ENCODE measurements at places on chromosomes 3 and 15.

DNA sequence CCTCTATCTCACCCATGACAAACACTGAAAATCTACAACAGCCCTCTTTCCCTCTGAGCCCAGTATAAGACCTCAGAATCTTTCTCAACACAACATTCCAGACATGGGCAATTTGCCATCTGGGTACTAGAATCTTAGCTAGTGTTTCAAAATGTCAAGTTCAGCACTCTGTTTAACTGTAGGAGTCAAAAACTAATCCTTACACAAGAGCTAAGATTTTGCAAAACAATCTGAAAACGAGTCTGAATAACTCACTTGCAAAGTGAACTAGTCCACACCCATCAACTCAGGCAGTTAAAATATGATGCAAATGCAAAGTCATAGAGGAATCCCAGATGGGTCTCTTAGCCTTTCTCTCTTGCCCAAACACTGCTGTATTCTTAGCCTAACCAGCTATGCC lies 67.8 kb downstream of the GPR176 start:
- DNase-seq: no peak

- no peak for DNase-seq
These were observed 427.6 kb upstream of the SEMA6D start for GRCh38 chr15:47289656-47290055.

- DNase-seq: no peak
These were observed 92.5 kb upstream of the SKOR1 start for GRCh38 chr15:67732671-67733374.

DNA sequence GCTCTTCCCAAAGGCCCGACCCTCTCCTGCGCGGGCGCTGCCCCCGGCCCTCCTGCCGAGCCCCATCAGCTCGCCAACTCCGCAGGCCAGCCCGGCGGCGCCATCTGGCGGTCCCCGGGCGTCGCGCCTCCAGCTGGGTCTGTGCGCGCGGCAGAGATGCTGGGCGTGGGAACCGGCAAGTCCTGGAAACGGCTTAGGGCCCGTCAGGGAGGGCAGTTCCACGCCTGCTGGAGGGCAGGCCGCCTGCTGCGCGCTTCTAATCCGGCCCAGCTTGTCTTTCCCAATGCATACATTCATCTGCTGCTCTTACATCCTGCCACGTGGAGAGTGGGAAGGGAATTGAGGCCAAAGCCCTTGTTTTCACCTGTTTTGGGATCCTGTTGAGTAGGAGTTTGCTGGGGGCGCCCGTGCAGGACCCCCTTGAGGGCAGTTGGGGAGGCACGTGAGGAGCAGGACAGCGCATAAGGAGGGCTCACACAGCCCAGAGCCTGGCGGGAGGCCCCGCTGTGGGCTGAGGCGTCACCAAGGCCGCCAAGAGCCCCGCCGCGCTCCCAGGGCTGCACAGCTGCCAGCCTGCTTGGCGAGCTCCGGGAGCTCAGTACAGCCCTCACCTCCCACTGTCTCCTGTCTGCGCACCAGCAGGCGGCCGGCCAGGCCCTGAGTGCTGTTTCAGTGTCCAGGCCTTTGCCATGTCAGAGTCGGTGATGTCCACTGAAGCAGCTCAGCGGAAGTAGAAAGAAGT lies 165.6 kb downstream of the NSMCE3 start:
- DNase-seq: no peak

DNA sequence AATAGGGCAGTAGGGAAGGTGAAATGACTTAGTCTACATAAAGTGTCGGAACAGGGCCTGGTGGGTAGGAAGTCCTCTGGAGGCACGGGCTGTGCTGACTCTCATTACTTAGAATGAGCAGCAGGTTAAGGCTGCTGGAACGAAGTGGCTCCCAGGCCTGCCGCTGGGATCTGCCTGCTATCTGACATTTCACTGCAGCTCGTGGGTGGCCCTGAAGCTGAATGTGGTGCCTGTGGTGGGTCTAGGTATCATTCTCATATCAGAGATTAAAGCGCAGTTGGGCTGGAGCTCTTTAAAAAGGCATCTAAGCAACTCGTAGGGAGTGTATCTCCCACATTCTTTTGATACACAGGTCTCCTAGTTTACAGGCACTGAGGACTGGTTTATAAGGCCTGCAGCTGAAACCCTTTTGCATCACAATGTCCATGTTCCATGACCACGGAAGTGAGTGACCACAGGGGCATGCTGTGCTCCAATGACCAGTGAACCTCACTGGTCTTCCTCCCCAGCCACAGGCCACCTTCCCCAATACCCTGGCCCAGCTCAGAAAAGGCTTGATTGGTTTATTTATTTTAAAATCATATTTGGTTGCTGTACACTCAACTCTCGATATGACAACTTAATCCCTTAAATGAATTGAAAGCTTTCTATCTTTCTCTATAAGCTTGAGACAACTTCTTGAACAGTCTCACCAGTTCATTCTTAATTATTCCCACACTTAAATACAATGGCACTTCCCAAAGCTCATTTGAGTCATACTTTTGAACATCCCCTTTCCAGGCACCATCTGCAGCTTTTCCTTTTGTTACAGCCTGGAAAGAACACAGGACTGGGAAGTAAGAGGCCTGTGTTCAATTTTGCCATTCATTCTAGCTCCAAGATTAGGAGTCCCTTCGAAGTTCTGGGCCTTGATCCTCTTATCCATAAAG lies 19.0 kb downstream of the ADAMTS9 start:
- DNase-seq: no peak

DNA sequence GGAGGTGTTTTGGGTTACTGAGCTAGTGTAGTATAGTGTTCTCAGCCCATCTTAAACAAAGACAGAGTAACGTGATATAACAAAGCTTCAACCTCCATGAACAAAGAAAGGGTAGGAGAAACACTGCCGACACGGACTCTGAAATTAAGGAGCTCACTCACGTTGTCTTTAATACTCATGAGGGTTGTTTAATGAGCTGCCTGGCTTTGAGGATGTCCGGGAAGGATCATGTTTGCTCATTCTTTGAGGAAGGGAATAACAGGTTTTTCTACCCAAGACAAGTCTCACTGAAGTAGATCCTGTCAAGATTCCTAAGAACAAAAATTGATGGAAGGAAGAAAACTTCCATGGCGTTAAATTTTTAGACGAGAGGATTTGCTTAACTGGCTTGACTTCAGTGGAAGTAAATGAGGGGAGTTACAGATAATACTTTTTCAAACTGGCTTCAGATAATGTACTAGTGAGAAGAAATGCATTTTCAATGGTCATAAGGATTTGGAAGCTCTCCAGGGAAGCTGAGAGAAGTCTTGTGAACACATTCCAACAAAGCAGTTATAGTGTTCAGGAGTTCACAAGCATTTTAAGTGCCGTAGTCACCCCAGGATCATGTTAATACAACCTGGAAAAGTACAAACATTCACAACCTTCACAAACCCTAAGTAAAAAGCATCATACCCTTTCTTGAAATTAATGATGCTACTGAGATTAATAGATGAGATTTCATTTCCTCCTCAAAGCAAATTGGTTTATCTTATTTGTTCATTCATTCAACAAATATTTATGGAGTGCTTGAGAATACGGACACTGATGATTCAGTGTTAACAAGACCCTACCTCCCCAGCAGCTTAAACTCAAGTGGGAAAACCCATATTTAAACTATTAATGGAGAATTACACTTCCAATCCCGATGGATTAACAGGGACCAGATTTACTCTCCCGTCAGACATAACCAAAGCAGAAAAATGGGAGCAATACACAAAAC lies 101.5 kb downstream of the SHQ1 start:
- no peak for DNase-seq

DNA sequence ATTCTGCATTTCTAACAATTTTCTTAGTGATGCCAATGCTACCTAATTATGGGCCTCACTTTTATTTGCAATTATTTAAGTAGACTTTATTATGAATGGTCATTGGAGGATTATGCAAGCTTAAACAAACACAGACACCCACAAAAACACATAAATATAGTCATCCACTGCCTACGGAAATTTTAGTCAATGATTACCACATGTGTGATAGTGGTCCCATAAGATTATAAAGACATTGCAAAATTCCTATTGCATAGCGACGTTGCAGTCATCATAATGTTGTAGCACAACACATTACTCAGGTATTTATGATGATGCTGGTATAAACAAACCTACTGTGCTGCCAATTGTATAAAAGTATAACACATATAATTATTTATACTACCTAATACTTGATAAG lies 247.8 kb upstream of the ALCAM start:
- no peak for DNase-seq

- DNase-seq: no peak
These were observed 18.8 kb upstream of the PLXND1 start for GRCh38 chr3:129625072-129625874.

DNA sequence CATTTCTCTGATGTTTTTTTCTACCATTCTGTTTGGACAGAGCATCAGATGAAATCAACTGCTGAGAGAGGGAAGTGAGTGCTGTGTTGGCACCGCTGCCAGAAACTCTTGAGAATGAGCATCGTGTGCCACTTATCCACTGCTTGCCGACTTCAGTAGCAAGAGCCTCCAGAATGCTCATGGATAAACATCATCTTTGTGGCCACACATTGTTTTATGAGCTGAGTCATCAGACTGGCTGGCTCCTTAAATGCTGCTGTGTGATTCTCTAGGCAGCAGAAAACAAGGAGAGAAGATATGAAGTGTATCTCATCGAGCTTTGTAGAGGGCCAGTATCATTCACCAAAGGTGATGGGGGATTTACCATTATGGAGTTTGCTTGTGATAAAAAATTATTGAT lies 3.4 kb upstream of the DOCK3 start:
- no peak for DNase-seq

GRCh38 chr3:116165135-116165534 lies 280.2 kb downstream of the LSAMP start:
- DNase-seq: no peak

DNA sequence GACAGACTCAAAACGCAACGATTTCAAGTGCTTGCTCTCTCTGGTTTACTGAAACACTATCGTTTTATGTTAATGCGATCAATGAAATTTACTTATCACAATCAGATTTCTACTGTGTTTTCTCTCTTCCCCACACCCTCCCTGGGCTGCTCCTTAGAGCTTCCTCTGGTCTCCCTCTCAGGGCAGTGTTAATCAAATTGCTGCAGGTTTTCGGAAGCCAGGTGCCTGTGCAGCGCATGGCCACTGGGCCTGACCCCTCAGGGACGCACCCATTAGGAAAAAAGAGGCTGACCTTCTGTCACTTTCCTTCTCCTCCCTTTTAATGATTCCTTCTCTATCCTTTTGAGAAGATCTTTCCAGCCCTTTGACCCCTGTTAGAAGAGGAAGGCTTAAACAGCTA lies 134.5 kb upstream of the ONECUT1 start:
- DNase-seq: no peak

- DNase-seq: no peak
These were observed 108.8 kb downstream of the ARNT2 start for GRCh38 chr15:80512726-80513660.

DNA sequence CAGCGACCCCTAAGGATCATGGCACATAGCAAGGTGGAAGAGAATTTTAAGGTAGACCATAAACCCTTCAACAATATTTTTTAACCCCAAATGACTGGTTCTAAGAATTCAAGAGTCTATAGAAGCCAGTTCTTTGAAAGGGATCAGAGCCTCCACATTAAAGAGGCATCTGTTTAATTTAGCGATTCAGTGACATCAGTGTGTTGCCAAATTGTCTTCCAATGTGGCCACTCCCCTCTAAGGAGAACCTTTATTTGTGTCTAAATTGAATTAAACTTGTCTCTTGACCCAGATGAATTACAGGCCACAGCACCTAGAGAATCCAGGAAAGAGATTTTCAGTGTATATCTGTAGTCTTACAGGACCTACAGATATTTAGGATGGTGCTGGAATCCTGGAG lies 6.6 kb upstream of the SH3BP5 start:
- DNase-seq: no peak

DNA sequence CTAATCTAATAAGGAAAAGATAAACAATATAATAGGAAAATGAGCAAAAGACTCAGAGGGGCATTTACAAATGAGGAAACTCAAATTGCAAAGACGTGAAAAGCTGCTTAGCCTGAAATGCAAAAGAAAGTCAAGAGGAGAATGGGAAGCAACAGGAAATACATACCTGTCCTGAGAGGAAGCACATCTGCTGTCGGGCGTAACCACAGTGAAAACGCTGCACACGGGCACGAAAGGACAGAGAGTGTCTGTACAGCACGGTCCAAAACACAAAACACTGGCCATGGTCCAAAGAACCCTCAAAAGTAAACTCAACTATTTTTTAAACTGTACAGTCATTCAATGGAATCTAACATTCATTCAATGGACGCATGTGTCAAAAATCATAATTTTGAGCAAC lies 100.6 kb downstream of the CHSY1 start:
- no peak for DNase-seq

GRCh38 chr3:125443923-125444322 lies 68.8 kb upstream of the ZNF148 start:
- DNase-seq: no peak

DNA sequence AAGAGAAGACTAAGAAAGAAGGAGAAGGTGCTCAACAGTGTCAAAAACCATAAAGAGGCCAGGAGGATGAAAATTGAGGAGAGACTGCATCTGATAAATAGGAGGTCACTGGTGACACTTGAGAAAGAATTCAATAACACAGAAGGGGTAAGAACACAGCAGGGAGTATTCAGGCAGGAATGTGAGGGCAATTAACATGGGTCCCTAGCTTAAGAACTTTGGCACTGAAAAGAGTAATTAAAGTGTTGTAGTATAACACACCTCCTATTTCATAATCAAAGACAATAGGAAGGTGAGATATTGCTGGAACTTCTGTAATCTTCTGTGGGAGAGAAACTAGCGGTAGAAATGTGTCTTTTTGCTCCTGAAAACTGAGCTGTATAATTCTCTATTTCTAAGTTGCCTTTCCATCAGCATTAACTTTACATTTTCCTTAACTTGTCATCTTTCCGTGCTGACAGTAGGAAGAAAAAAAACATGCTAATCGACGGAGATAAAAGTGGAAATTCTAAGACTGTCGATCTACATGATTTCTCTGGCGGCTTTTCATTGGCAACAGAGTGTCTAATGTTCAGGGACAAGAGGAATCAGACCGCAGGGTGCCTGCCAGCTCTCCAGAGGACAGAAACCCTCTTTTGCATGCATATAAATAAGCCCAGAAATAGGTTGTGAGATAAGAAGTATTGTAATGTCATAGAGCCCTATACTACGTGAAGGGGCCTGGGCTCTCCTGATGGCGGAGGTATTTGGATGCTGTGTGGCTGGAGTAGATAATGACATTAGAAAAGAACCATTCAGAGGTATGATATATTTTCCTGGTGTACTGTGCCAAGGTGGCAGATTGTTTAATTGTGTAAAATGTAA lies 147.9 kb upstream of the GAP43 start:
- no peak for DNase-seq

- DNase-seq: no peak
These were observed 201.5 kb upstream of the IL12A start for GRCh38 chr3:159787178-159787574.

DNA sequence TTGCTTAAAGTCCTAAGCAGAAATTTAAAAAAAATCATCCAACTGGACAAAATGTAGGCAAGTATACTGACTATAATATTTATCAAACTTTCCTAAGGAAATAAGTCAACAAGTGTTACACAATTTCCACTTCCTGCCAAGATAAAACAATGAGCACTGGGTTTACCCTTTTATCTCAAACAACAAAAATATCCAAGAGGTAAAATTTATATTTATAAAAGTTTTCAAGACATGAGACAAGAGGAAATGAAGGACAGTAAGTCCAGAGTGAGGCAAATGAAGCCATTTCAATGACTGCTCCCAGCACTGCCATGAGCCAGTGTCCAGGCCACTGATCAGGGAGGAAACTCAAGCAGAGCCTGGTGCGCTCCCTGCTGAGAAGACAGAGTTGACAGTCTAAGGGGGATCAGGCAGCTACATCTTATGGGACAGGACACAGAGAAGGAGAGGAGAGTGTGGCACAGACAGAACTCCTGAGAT lies 439.4 kb downstream of the RAP2B start:
- DNase-seq: no peak

Data from activated CD8-positive, alpha-beta memory T cell treated with anti-CD3 and anti-CD28 coated beads for 4 hours (primary cell).